ENCODE measurements at places on chromosomes 5 and 9. TPM values are rescaled to one million over a fixed set of nuclear protein-coding genes. Genes with fewer than 3 reads are reported as not detected.

The C9orf153 gene
- 0.24 TPM for total RNA-seq

The ATP6V1G1 gene
- total RNA-seq = 90.0 TPM

The HEMGN gene
- total RNA-seq = not detected

The MEGF10 gene
- total RNA-seq = 14.4 TPM

The DOCK8 gene
- 0.12 TPM for total RNA-seq

The MLANA gene
- total RNA-seq = 0.32 TPM

The TAF11L10 gene
- not detected for total RNA-seq

The GABRA1 gene
- total RNA-seq = not detected

The RORB gene
- 0.85 TPM for total RNA-seq

The MTX3 gene
- total RNA-seq = 21.0 TPM

The DBH gene
- total RNA-seq = not detected

The SAPCD2 gene
- 1.8 TPM for total RNA-seq

The N4BP3 gene
- 0.36 TPM for total RNA-seq

The VPS13A gene
- total RNA-seq = 29.5 TPM

The MAP1B gene
- 226 TPM for total RNA-seq

The ST6GALNAC4 gene
- 31.7 TPM for total RNA-seq

The CDH9 gene
- not detected for total RNA-seq

The CCL28 gene
- 6.7 TPM for total RNA-seq
